GM18507 (cell line): ENCODE measurements at places on chromosomes 12 and 14.

DNA sequence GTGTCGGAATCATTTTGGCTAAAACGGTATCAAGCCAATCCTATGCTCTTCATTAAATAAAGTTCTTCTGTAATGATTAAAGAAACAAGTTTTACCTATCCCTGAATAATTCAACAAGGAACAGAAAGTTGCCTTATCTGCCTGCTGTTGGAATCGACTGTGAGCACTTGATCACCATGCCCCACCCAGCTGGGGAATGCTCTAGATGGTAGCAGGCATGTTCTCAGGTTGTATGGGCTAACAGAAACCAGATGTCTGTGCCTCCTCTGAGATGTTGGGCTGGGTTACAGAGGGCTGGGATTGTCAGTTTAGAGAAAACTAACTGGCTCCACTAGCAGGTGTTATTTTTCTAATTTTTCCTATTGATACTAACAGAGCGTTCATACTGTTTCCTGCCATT is 28.9 kb downstream of the RTRAF start:
- no peak for DNase-seq

DNA sequence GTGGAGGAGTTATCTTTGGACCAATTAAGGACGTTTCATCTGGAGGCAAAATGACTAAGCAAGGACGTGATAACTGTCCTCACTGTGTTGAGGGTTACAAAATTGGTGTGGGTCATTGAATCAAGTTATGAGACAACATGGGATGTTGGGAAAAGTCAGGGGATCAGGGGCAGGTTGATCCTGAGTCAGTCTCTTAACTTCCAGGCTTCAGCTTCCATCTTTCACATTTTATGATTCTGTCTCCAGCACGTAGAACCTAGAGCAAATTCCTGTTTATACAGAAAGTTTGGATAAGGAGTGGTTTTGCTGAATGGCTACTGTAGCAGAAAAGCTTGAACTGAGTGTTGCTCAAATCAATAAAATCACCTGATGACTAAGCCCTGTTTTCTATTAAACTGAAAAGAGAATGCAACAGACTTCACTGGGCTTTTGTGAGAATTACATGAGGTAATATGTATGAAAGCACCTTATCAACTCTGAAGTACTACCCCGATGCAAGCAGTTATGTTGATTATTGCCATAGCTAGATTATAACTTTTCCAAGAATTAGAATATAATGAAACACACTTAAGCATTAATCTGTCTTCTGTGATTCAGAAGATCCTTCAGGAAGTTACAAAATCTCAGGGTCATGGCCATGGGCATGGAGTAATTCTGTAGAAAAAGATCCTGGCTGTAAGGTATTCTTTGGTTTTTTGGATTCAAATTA is 184.8 kb downstream of the ETV6 start:
- DNase-seq = no peak

DNA sequence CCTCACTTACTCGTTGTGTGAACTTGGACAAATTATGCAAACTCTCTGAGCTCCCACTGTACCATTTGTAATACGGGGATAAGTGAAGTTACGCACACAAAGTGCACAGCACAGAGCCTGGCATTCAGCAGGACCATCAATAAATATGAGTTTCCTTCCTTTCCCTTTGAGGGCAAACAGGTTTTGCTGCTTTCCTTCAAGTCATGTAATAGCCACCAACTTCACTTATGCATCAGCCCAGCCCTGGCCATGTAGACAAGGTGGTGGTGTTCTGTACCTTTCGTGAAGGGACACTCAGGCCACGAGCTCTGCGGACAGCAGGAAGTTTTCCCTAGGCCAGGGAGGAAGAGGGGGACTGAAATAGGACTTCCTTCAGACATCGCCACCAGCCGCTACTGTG is 272.7 kb downstream of the CACNA1C start:
- DNase-seq = no peak

- DNase-seq = no peak
These were observed 14.7 kb upstream of the KRT86 start for GRCh38 chr12:52259657-52260243.

DNA sequence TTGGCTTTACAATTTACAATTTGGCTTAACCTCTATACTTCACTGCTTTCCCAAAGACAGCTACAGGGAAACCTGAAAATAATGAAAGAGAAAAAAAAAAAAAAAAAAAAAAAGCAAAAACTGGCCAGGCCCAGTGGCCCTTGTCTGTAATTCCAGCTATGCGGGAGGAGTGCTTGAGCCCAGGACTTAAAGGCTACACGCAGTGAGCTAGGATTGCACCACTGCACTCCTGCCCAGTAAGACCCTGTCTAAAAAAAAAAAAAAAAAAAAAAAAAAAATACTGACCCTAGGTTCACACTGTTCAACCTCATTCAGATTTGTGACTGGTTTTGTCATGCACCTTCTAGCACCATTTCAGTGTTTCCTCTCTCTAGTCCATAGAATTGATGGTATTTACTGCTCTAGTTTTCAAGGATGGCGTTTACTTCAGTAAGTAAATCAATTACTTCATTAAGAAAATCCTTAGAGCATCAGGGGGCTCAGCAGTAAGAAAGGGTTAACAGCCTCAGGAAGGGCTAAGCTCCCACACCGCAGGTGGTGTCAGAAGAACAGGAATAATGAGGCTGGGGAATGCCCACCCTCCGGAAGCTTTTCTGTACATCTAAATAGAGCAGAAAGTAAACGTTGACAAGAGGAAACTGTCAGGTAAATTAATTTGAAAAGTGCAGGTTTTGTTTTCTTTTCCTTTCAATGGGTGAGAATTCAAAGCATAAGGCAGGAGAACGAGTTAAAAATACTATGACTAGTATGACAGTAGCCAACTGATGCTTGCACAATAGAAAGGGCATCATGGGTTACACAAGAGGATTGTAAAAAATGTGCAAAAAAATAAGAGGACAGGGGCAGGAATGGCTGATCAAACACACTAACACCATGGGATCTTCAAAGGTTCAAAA is 115.0 kb upstream of the MDM1 start:
- no peak for DNase-seq
